Astrocyte (in vitro differentiated cells and primary cell): ENCODE measurements at places on chromosomes 3 and 15. TPM values are rescaled to one million over a fixed set of nuclear protein-coding genes. Genes with fewer than 3 reads are reported as not detected.

Gene ECE2
- not detected in 2 replicates for total RNA-seq

Gene ALPK3
- 6.8 and 9.1 TPM in 2 replicates for total RNA-seq

- peaks cover 23% of the 10 kb centered on the region for H3K36me3 ChIP-seq
- H3K27me3 ChIP-seq: no peaks in the 10 kb centered on the region
Measured at GRCh38 chr3:8756671-8757070, 12.7 kb downstream of the OXTR start.

DNA sequence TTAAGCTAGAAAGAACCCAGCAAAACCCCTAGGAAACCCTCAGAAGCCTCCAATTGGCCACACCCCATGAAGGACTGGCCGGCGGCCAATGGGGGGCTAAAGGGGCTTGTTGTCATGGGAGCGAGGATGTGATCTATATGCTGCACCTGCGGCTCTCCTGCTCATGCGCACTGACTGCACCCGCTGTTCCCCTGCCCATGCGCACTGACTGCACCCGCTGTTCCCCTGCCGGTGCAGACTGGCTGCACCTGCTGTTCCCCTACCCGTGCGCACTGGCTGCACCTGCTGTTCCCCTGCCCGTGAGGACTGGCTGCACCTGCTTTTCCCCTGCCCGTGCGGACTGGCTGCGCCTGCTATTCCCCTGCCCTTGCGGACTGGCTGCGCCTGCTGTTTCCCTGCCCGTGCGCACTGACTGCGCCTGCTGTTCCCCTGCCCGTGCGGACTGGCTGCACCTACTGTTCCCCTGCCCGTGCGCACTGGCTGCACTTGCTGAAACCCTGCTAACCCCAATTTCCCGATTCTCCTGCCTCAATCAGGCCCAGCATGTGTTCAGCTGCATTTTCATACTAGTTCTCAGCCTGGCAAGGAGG, 16.8 kb upstream of the MCCC1 start:
- H3K27ac ChIP-seq: no peak overlapping the region
- DNase-seq: no peak
- no peaks in the 10 kb centered on the region for H3K36me3 ChIP-seq
- H3K4me3 ChIP-seq: no peak overlapping the region
- no peaks in the 10 kb centered on the region for H3K4me1 ChIP-seq
- peaks cover 40% of the 10 kb centered on the region for H3K27me3 ChIP-seq

- H3K36me3 ChIP-seq: peaks cover 6% of the 10 kb centered on the region
- no peak overlapping the region for H3K4me3 ChIP-seq
- no peak overlapping the region for H3K27ac ChIP-seq
- no peak for DNase-seq
Measured at GRCh38 chr3:39135170-39135805, 18.1 kb downstream of the CSRNP1 start.

DNA sequence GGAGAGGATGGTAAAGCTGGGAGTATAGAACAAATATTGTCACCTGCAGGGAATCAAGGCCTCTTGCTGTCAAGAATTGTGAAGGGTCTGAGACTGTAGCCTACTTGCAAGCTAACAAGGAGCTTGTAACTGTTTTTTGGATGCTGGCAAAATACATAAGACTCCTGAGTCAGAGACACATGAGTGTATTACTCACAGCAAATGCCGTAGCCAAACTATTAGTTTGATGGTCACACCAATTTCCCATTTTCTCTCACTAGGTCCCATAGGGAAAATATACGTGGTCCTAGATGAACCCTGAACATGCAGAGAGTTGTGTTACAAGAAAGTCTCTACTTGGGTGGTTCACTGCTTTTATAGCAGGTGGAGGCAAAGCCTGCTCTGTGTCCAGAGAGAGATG, 44.7 kb upstream of the LIPC start:
- peak; percentile 82 for DNase-seq
- H3K27me3 ChIP-seq: no peaks in the 10 kb centered on the region
- H3K4me3 ChIP-seq: no peak overlapping the region
- no peak overlapping the region for H3K27ac ChIP-seq

DNA sequence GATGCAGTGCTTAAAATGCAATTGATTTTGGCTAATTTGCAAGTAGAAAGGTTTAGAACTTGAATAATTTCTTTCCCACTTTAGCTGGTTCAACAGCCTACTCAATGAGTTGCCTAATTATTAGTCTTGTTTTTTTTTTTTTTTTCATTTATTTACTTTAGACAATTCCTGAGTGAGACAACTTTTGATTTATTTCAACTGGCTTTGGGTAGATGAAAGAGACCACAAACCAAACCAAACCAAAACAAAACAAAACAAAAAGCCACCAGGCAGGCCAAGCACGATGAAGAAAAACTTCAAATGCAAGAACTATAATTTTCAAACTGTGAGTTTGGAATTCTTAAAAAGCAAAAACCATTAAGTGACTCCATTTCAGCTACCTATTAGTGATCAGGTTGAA, 469.9 kb downstream of the GBE1 start:
- H3K4me3 ChIP-seq: no peak overlapping the region
- peaks cover 5% of the 10 kb centered on the region for H3K4me1 ChIP-seq
- H3K27ac ChIP-seq: no peak overlapping the region
- DNase-seq: peak; percentile 27
- H3K36me3 ChIP-seq: no peaks in the 10 kb centered on the region
- no peaks in the 10 kb centered on the region for H3K27me3 ChIP-seq

DNA sequence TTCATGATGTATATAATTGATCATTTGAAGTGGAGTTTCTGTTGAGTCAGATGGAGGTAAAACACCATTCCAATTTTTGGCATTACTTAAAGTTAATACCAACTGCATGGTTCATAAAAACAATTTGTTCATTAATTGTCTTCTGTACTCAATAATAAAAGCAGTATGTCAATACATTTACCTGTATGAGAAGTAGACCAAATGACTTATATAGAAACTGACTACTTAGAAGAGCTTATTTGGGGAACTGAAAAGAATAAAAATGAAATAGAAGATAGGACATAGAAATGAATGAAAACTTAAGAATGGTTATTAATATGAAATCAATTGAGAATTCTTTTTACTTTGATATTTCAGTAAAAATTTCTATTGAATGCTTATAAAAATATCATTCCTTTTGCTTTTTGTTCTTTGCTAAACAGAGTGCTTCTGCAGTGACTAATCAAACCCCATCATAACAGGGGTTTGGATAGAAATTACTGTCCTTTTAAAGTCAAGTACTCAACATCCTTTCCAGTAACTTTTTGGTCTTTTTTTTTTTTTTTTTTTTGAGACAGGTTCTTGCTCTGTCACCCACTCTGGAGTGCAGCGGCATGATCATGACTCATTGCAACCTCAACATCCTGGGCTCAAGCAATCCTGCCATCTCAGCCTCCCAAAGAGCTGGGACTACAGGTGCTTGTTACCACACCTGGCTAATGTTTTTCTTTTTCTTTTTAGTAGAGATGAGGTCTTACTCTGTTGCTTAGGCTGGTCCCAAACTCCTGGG, 6.5 kb upstream of the CRYBG3 start:
- no peaks in the 10 kb centered on the region for H3K27me3 ChIP-seq
- H3K4me1 ChIP-seq: no peaks in the 10 kb centered on the region
- H3K36me3 ChIP-seq: no peaks in the 10 kb centered on the region
- DNase-seq: no peak
- no peak overlapping the region for H3K4me3 ChIP-seq

DNA sequence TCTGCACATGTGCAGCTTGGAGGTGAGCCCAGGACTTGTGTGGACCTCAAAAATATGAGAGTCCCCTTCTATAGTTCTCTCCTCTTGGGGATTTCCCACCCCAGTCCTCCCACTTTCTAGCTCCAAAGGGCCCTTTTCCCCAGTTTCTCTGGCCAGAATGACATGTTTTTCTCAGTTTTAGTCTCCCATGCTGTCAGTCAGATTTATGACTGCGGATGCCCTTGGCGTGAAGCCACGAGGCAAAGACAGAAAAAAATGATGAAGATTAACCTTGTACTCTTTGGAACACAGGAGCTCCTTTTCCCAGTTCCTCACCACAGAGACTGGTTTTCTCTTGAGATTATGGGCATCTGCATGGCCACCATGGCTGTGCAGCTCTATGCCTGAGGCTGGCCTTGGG, 72.0 kb upstream of the TTBK2 start:
- no peak overlapping the region for H3K4me3 ChIP-seq
- peaks cover 15% of the 10 kb centered on the region for H3K36me3 ChIP-seq
- no peak overlapping the region for H3K27ac ChIP-seq
- H3K27me3 ChIP-seq: no peaks in the 10 kb centered on the region
- DNase-seq: no peak

DNA sequence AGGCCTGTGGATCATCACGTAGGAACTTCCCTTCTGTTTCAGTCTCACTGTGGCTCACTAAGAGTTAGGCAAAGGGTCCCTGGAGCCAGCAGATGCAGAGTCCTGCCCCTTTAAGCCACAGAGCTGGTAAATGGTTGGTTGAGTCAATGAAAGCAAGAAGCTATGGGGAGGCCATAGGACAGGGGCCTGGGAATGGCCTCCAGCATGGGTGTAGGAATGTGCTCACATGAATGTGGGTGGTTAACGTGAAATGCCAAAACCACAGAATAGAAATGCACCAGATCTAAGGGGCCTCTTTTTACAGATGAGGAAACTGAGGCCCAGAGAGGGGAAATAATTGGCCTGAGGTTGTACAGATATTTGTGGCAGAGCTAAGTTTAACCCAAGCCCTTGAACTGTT, 150.3 kb downstream of the TLE3 start:
- H3K4me3 ChIP-seq: no peak overlapping the region
- DNase-seq: no peak
- no peaks in the 10 kb centered on the region for H3K36me3 ChIP-seq

DNA sequence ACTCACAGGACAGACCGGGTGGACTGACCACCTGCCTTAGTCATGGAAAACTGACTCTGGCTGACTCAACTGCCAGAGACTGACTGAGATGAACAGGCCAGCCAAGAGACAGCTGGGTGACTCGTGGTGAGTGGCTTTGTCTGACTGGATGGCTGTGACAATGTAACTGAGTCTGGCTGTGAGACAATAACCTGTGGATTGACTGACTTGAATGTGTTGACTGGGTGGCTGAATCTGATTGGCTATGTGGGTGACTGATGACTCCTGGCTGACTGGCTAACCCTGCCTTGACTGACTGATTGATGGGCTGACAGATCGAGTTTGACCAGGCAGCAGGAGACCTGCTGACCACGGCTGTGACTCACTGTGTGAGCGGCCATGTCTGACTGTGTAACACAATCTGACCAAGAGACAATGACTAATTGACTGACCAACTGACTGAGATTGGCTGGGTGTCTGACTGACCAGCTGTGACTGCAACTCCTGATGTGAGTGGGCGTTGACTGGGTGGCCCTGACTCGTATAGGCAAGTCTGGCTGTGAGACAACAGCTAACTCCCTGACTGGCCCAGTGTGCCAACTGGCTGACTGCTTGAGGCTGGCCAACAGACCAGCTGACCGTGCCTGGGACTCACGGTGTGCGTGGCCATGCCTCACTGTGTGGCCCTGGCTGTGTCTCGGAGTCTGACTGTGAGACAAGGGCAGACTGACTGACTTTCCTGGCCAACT, 509.1 kb downstream of the SHQ1 start:
- peak; percentile 98 for DNase-seq
- H3K27me3 ChIP-seq: no peaks in the 10 kb centered on the region
- H3K4me3 ChIP-seq: no peak overlapping the region
- peaks cover 27% of the 10 kb centered on the region for H3K4me1 ChIP-seq
- no peaks in the 10 kb centered on the region for H3K36me3 ChIP-seq
- H3K27ac ChIP-seq: peak overlapping the region; percentile 87

DNA sequence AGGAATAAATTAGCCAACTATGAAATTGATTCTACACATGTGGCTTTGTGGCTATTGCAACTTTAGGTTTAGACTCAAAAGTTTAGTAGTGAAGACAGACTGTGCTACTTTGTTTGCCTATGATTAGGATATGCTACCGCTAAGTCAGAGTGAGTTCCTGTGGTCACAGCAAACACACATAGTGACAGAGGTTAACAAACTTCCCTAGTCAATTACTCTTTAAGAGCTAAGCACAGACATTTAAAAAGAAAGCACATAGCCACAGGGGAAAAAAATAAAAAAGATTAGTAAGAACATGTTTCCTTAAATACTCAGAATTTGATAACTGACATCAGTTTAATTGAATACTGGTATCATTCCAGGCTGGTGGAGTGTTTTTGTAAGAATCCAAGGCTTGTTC, 207.1 kb downstream of the GBE1 start:
- DNase-seq: peak; percentile 83
- no peak overlapping the region for H3K4me3 ChIP-seq
- H3K27ac ChIP-seq: no peak overlapping the region
- no peaks in the 10 kb centered on the region for H3K4me1 ChIP-seq
- H3K36me3 ChIP-seq: no peaks in the 10 kb centered on the region
- H3K27me3 ChIP-seq: no peaks in the 10 kb centered on the region

- no peak overlapping the region for H3K27ac ChIP-seq
- no peak for DNase-seq
- H3K27me3 ChIP-seq: no peaks in the 10 kb centered on the region
- no peak overlapping the region for H3K4me3 ChIP-seq
Measured at GRCh38 chr3:177944228-177944661, 592.0 kb upstream of the KCNMB2 start.

DNA sequence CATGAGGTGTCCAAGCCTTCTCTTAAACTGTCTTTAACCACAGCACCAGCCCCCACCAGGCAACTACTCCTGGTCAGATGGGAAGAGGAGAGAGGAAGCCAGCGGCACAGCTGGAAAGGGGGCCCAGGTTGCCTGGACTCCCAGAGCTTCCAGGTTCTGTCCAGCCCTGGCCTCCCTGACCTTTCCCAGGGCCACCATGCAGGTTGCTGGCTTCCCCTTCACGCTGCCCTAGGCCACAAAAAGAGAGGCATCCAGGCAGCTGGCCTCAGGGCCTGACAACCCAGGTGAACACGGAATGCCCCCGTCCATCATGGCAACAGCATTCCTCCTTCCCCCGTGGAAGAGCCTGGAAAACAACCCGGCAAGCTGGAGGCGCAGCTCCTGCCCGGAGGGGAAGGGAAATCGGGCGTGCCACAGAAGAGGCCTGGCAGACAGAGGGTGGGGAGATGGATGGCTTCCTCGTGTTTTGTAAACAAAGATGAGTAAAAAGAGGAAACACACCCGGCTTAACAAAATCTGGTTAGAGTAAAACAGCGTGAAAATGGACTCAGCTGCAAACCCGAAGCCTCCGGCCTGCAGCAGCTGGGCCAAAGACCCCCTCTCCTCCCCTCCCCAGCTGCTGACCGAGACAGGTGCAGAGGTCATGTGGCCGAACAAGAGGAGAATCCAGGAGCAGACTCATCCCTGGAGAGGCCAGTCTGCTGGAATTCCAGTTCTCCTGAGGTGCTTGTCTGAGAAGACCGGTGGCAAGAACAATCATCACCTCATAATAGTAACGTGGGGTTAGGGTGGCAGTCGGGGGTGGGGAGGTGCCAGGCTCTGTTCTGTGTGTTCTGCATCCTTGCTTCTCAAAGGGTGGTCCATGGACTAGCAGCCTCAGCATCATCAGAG, 15.5 kb downstream of the BMF start:
- DNase-seq: no peak
- no peak overlapping the region for H3K4me3 ChIP-seq
- no peak overlapping the region for H3K27ac ChIP-seq
- H3K4me1 ChIP-seq: peaks cover 45% of the 10 kb centered on the region

GRCh38 chr3:181278468-181279238, 289.1 kb upstream of the DNAJC19 start:
- H3K4me3 ChIP-seq: no peak overlapping the region
- DNase-seq: no peak
- no peak overlapping the region for H3K27ac ChIP-seq
- no peaks in the 10 kb centered on the region for H3K4me1 ChIP-seq
- no peaks in the 10 kb centered on the region for H3K36me3 ChIP-seq
